Osteoblast (primary cell): ENCODE measurements at places on chromosomes 12 and 14. TPM values are rescaled to one million over a fixed set of nuclear protein-coding genes. Genes with fewer than 3 reads are reported as not detected.

Gene GUCY2C
- total RNA-seq = not detected in 2 replicates

DNA sequence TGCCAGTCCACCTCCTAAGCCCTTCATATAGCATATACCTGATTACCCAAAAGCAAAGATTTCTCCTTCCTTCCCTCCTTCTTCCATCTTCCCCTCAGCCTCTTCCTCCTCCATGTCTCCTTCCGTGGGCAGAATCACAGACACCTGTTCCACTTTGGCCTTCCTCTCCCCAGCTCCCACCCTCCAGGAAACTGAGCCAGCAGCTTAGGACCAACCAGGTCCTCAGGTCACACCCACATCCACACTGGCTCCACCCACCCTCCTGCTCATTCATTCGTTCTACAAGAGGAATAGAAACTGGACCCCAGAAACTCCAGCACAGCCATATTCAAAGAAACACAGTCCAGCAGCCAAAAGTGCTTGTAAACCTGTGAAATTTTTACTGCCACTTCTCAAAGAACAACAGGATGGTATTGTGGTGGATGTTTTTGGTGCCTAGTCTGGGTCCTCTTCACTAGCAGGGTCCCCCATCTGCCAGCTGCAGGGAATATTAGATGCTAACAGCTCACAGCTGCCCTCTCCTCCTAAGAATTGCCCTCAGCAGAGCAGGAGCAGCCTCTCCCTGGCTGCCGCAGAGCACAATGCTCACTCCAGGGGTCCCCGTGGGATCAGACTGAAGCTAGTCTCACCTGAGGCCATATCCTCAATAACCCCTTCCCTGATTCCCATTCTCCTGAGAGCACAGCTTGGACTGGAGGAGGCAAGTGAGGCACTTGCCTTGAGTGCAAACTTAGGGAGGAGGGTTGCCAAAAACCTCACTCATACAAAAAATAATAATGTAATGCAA, 18.4 kb downstream of the CMKLR1 start:
- DNase-seq = no peak

GRCh38 chr12:127083008-127083949, 1183.7 kb upstream of the TMEM132C start:
- DNase-seq = peak; percentile 37

Gene NPFF
- total RNA-seq = not detected in 2 replicates

- DNase-seq = peak; percentile 34
Measured at GRCh38 chr14:81516986-81517797, 16.5 kb downstream of the SEL1L start.

DNA sequence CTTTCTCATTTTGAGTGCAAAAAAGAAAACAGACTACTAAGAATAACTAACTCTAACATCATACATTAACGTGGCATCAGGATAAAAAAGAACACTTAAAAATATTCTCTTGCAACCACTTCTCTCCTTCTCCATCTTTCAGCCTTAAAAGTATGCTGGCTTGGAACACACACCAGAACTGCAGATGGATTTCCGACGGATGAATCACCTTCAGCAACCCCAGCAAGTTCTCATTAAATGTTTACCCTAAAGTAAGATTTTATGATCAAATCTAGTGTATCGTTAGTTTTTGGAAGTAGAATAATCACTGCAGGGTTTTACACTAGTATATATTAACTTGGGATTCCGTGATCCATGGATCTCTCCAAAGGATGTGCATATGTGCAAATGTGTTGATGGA, 1.2 kb downstream of the NEK9 start:
- peak; percentile 88 for DNase-seq

GRCh38 chr12:49622501-49623141, 740 bp upstream of the PRPF40B start:
- DNase-seq = peak; percentile 92

Gene KRT86
- under 0.01 and 0.36 TPM in 2 replicates for total RNA-seq

DNA sequence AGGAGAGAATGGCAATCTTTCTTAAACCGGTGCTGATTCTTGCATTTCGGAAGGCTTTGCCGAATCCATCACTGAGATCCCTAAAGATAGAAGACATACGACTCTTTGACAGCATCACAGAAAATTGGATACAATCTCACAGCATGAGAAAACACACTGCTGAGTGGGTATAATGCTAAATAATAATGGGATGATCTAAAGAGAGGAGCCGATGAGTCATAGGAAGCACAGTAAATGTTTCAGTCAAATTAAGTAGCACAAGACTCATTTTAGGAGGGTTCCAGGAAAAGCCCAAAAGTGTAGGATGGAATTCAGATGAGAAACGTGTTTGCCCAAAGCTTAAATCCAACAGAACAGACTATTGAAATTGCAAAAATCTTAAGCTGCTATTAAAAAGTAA, 81.7 kb downstream of the CPNE8 start:
- DNase-seq = no peak

- DNase-seq = no peak
Measured at GRCh38 chr12:56768424-56768823, 5.3 kb downstream of the HSD17B6 start.

GRCh38 chr12:91225316-91225715, 42.7 kb upstream of the DCN start:
- DNase-seq = no peak

DNA sequence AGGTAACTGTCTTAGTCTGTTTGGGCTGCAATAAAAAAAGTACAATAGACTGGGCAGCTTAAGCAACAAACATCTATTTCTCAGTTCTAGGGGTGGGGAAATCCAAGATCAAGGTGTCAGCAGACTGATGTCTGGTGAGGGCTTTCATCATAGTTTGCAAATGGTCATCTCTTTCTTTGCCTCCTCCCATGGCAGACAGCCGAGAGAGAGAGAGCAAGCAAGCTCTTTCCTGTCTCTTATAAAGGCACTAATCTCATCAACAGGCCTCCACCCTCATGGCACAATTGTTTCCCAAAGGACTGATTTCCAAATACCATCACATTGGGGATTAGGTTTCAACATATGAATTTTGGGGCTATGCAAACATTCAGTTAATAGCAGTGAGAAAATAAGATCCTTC, 445.6 kb upstream of the FLRT2 start:
- DNase-seq = no peak

DNA sequence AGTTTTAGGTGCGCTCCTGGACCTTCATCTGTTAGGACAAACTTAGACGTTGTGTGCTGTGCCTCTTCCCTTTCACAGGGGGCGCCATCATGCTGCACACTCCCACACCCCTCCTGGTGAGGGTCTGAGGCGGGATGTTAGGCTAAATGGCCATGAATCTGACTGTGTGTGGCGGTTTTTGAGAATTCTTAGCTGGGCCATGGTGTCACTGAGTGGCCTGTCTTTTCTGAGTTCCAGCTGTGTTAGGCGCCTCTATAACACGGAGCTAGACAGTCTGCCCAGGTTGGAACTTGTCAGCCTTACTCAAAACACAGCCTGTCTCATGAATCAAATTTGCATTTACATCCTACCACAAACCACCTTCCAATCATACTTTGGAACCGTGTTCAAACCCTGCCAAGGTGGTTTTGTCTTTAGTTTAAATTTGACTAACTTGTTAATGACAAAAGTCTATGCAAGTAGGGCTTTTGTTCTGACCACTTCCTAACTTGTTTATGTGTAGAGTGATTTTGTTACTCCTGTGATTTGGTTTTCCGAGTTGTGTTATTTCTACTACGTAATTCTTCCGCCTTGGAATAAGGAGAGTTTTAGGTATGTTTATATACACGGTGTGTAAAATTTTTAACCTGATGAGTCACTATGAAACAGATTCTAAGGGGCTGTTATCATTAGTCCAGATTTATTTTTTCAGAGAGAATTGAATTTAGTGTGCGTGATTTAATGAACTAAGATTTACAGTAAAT, 19.6 kb downstream of the ACVR1B start:
- no peak for DNase-seq

GRCh38 chr14:51307551-51307950, 67.5 kb downstream of the TMX1 start:
- no peak for DNase-seq

Gene KRT75
- under 0.01 TPM in 1 of 2 replicates, not detected in the other for total RNA-seq

- no peak for DNase-seq
Measured at GRCh38 chr12:126960709-126961108, 1306.3 kb upstream of the TMEM132C start.
